ENCODE measurements at places on chromosomes 16 and 17.

GRCh38 chr17:63840591-63841349 is 1.7 kb downstream of the SMARCD2 start:
- DNase-seq = no peak

DNA sequence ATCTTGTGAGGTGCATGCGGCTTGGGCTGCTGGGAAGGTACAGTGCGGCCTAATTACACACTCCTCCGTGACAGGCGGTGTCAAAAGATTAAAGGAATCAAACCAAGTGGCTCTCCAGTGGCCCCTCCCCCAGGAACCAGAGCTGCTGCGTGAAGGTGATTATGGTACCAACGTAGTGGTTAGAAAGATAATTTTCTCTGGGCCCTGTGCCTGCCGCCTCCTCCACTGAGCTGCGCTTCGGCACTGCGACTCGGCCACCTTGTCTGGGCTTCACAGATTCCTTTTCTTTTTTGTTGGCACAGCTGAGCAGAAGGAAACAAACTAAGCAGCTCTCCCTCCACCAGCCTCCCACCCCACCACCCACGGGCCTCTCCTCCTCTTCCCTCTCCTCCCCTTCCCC is 113.2 kb upstream of the SDK2 start:
- DNase-seq = no peak

GRCh38 chr17:47004906-47005305 is 25.9 kb upstream of the RPRML start:
- DNase-seq = no peak

- no peak for DNase-seq
Measured at GRCh38 chr17:17034026-17034425, 8.2 kb upstream of the MPRIP start.

GRCh38 chr17:80837711-80838110 is 153.9 kb upstream of the CHMP6 start:
- no peak for DNase-seq

DNA sequence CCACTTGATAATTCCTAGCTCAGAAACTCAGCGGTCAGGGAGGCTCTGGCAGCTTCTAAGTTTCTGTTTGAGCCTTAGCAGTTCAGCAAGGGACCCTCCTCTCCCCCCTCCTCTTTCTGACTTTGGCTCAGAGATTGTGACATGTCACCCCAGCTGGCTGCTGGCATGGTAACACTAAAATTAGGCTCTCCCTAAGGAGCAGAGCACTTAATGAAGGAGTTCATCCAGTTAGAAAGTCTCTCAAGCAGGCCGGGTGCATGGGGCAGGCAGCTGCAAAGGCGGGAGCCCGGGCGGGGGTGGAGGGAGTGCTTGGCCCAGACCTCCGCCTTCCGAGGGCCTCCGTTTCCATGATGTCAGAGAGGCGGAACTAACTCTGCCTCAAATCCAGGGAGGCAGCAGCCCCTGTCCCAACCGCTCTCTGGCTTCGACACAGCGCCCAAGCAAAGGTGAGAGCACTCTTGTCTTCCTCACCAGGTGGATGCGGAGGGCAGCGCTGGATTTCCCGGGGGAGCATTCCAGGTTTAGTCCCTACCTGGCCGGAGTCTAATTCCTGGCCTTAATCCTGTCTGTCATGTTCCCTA is 128.0 kb upstream of the PLCG2 start:
- DNase-seq = no peak

GRCh38 chr16:9072806-9073341 is 18.6 kb upstream of the HAPSTR1 start:
- DNase-seq = peak; percentile 26

DNA sequence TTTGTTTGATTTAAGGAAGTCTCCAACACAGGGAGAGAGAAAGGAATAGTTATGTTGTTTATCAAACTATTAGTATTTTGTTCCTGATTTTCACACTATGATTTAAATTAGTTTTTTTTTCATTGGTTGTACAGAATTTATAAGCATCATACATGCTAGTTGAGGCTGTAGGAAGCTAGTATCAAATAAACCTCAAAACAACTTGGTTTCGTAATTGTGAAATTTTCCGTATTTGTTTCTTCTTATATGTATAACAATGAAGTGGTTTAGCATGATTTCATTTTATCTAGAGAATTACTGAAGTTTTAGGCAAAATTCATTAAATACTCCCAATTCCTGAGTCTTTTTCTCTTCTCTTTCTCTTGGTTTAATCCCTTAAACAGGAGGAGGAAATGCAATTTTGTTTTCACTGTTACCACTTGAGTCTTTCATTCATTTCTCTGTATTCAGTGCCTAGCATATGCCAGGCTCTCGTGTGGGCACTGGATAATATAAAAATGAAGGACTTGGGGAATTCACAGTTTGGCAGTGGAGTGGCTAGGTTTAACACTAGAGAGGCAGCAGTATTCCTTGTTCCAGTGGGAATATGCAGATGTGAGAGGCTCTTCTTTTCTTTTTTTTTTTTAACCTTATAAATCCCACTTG is 1.8 kb downstream of the CYLD start:
- DNase-seq = no peak

- DNase-seq = no peak
Measured at GRCh38 chr17:30236766-30237165, 1.3 kb upstream of the SLC6A4 start.

All from activated CD4-positive, alpha-beta T cell treated with anti-CD3 and anti-CD28 coated beads for 24 hours (primary cell).